ENCODE measurements at places on chromosomes 3 and 15. TPM values are rescaled to one million over a fixed set of nuclear protein-coding genes. Genes with fewer than 3 reads are reported as not detected.

DNA sequence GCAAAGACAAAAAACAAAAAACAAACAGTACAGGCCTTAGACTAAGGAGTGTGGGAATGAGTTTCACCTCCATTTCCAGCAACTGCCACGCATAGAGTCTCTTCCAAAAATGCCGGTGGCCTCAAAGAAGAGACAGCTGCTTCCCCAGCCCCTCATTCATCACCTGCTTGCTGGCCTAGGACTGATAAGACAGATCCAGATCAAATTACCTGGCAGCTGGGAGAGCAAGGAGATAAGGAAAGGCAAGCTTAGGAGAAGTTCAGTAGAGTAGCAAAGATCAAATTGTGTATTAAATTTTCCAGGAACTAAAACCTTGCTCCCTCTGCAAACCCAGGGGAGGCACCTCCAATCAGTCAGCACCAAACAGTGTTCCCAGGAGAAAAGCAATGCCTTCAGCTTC, 325.8 kb upstream of the CTNNB1 start:
- no peak for DNase-seq

DNA sequence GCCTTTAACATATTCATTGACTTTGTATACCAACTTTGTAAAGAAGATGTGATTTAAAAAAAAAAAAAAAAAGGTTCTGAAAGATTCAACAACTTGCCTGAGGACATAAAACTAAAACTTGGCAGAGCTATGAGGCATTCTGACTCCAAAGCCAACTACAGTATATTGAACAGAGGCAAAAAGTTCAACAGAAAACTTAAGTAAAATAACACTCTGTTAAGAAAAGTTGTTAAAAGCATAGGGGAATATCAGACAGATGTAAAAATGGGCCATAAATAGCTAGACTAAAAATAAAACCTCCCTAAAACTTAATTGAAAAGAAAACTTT, 23.4 kb downstream of the GOLIM4 start:
- no peak for DNase-seq

- DNase-seq, result no peak
These were observed 156.0 kb downstream of the FNDC3B start for GRCh38 chr3:172195407-172195754.

GRCh38 chr3:37174532-37175126, at the start of gene LRRFIP2:
LRRFIP2 (minus strand) TSS chr3:37174582; CDS start chr3:37148983, 25,599 bp downstream.
- DNase-seq, result peak; percentile 61

DNA sequence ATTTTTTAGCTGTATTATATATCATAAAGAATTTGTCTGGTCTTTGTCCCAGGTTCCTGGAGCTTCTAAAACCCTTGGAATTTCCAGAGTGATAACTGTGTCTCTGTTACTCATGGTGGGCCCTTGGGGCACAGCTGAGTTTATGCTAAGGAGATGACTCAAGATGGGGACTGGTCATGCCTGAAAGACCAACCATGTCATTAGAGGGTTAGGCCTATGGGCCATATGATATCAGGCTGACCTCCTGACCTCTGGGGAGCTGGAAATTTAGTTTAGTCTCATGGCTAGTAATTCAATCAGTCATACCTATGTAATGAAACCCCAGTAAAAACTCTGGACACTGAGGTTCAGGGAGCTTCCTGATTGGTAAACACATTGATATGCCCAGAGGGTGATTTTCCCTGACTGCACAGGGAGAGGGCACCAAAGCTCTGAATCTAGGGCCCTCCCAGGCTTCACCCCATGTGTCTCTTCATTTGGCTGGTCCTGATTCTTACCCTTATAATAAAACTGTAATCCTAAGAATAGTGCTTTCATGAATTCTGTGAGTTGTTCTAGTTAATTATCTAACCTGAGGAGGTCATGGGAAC, 69.6 kb downstream of the EEFSEC start:
- DNase-seq, result no peak

DNA sequence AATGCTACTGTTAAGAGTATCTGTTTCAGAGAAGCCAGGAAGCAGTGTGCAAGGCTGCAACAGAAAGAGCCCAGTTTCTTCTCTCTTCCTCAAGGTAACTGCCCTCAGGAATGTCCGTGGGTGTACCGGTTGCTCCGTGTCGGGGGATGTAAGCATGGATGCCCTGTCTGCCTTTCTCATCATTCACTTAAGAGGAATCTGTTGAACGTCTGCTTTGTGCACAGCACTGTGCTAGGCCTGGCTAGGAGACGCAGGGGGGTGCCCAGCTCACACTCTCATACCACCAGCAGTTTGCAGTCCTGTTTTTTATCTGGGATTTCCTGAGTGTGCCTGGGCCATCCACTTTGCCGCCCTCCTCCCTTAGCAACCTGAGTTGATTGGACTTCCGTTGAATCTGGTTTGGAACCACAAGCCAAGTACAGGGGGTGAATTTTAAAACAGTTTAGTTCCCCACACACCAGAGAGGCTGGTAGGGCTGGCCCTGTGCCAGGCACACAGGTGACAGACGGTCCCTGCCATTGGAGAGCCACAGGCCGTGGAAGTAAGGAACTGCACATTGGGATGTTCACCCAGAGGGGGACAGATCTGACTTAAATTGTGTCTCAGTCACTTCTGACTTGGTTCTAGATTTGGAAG, 11.2 kb downstream of the BOC start:
- no peak for DNase-seq

Gene LSAMP
- not detected for polyA plus RNA-seq

Gene PTPN23
- polyA plus RNA-seq, result 13.7 TPM

Gene C3orf20
- not detected for polyA plus RNA-seq

Gene MASP1
- not detected for polyA plus RNA-seq

Gene RAB7A
- polyA plus RNA-seq, result 192 TPM

DNA sequence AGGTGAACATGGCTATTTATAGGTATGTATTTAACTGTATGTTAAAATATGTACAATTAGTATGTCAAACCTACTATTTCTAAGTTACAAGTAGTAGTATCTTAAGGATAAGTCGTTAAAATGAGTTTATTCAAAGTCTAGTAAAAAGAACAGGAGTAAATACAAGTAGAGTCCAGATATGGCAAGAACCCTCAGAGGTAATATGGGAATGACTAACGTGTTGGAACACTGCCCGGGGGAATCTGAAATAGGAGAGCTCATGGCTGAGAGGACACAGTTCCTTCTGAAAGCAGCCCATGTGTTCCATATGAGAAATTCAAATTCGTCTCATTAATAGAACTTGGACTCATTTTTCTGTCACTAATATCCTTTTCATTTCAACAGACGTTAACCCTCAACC, 158.8 kb downstream of the CLSTN2 start:
- DNase-seq, result no peak

DNA sequence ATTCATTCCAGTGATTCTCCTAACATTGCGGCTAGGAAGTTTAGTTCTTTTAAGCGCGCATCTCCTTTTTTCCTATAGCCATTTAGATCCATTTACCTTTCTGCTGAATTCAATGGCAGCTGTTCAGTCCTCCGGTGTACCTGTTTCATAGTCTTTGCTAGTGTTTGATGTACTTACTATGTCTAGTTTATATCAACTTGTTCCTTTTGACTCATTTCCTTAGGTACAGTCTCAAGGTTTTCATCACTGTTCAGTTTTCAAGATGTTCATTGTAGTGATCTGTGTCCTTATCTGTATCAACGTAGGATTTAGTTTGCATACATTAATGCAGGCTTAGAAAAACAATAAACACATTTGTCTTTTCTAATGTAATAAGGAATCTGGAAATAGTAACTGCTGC, 59.0 kb upstream of the MBNL1 start:
- no peak for DNase-seq

DNA sequence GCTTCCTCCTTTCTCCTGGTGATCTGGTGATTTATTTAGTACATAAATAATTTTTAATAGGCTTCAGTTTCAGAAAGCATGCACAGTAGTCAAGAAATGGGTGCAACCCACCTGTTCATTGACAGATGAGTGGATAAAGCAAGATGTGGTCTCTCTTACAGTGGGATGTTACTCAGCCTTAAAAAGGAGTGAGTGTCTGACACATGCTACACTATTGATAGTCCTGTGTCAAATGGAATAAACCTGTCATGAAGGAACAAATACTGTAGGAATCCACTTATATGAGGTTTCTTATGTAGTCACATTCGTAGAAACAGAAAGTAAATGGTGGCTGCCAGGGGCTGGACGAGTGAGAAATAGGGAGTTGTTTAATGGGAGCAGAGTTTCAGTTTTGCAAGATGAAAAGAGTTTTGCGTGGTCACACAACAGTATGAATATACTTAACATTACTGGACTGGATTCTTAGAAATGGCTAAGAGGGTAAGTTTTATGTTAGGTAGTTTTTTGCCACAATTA, 56.0 kb upstream of the PPARG start:
- DNase-seq, result no peak

- no peak for DNase-seq
These were observed 444.7 kb downstream of the MAGI1 start for GRCh38 chr3:65593780-65594752.

GRCh38 chr3:116331380-116331779, 113.9 kb downstream of the LSAMP start:
- no peak for DNase-seq

DNA sequence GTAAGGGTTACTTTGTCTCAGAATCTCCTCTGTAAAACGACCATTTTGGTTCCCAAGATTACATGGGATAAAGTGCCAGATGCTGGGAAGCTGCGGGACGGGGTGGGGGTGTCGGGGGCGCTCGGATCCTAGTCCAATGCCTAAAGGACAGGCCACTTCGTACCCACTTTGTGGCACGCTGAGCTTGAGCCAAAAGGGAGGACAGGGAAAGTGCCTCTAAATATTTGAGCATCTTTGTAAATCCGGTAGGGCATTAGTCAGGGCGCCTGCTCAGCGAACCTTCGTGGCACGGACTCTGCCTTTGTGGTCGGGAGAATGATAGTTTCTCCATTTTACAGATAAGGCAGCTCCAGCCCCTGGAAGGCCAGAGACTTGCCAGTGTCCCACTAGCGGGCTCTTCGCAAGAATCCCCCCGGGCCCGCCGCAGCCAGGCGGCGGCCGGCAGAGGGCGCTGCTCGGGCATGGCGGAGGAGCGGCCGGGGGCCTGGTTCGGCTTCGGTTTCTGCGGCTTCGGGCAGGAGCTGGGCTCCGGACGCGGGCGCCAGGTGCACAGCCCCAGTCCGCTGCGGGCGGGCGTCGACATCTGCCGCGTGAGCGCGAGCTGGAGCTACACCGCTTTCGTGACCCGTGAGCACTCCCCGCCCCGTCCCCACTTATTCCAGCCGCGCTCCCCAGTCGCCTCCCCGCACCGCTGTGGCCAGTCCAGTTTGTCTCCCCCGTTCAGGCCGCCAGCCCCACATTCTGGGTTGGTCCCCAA, 1.8 kb downstream of the RCCD1 start:
- DNase-seq, result peak; percentile 66

Gene ARPIN
- 9.7 TPM for polyA plus RNA-seq

- peak; percentile 7 for DNase-seq
These were observed 27.0 kb downstream of the SHQ1 start for GRCh38 chr3:72821161-72821781.

Gene ZNF502
- 0.20 TPM for polyA plus RNA-seq

Gene GOLGA6B
- not detected for polyA plus RNA-seq

DNA sequence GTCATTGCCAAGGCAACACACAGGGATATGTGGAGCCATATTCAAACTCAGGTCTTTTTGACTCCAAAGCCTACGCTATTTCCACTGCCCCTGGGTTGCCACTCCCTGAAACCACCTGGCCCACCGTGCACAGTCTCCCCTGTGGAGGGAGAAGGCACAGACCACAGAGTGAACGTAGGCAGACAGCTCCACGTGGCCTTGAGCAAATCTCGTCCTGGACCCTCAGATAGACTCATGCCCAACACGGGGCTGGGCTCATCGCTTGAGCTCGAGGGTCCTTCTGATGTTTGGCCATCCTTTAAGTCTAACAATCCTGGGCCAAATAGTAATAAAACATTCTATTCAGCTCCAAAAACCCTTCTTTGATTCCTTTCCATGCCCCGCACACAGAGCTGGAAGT, 72.0 kb downstream of the CPN2 start:
- DNase-seq, result no peak

DNA sequence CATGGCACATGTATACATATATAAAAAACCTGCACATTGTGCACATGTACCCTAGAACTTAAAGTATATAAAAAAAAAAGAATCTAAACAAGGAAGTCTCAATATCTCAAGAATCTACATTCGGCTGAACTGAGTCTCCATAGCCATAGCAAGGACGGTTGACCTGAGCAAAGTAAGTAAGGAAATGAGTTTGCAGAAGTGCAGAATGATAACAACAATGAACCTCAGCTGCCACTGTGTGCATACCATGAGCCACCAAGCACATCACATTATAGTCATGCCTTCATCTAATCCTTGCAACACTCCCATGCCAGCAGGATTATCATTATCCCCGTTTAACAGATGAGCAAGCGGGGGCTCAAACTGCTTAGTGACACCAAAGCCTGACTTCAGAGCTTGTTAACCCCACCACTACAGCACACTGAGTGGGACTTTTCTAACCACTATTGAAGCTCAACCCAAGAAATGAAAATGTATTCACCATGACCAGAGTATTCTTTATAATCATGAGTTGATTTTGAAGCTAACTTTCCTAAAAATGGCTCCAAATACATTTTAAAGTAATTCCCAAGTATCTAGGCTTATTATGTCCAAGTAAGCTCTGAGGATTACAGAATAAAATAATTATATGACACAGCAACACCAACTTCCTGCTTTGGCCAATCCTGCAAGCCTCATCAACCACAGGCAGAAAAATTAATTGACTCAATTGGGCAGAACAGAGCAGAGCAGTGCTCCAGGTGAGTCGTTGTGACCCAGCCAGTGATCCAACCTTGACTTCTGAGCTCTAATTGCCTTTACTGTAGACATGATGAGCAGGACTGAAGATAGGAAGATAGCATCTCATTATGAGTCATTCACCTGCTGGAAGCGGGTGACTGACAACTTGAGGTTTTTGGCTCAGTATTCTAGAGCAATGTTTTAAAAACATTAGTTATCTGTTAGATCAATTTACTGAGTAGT, 47.3 kb upstream of the IL12A start:
- peak; percentile 40 for DNase-seq

- no peak for DNase-seq
These were observed 39.5 kb upstream of the C3orf80 start for GRCh38 chr3:160185751-160186150.

- no peak for DNase-seq
These were observed 30.6 kb upstream of the PIAS1 start for GRCh38 chr15:68023307-68024101.

DNA sequence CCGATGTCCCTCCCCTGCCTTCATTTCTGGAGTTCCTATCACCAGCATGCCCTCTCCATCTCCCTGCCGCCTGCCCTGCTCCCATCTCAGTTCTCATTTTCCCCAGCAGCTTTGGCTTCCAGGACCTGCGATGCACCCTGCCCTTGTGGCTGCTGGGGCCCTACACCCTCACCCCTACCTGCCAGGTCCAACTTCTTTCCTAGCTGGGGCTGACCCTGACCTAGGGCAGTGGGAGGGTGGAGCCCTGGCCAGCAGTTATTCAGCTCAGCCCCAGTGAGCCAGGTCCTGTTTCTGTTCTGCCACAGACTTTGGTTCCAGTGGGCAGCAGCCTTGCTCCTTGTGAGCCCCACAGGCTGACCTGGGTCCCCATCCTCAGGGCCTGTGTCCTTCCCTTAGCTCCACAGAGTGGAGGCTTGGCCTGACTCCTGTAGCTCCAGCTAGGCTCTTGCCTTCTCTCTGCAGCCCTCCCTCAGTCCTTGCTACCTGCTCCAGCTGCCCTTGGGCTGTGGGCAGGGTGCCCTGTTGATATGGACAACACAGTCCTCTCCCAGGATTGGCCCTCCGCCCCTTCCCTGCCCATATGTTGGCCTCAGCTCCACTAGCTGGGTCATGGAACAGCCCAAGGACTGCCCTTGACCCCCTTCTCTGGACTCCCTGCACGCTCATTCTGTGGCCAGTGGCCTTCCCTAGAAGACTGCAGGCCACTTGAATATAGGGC, 34.7 kb upstream of the PDE8A start:
- DNase-seq, result no peak

Data from CD14-positive monocyte (primary cell).